ENCODE measurements at places on chromosomes 1 and 21. TPM values are rescaled to one million over a fixed set of nuclear protein-coding genes. Genes with fewer than 3 reads are reported as not detected.

Gene KRTAP6-1
- not detected for total RNA-seq

Gene PKP1
- not detected for total RNA-seq

Gene HEATR1
- total RNA-seq: 35.3 TPM

Gene STYXL2
- not detected for total RNA-seq

Gene CASZ1
- total RNA-seq: 55.9 TPM

Gene DIO1
- not detected for total RNA-seq

Gene KIF2C
- total RNA-seq: 1.3 TPM

Gene MCOLN3
- total RNA-seq: not detected

Gene LRP8
- total RNA-seq: 24.9 TPM

DNA sequence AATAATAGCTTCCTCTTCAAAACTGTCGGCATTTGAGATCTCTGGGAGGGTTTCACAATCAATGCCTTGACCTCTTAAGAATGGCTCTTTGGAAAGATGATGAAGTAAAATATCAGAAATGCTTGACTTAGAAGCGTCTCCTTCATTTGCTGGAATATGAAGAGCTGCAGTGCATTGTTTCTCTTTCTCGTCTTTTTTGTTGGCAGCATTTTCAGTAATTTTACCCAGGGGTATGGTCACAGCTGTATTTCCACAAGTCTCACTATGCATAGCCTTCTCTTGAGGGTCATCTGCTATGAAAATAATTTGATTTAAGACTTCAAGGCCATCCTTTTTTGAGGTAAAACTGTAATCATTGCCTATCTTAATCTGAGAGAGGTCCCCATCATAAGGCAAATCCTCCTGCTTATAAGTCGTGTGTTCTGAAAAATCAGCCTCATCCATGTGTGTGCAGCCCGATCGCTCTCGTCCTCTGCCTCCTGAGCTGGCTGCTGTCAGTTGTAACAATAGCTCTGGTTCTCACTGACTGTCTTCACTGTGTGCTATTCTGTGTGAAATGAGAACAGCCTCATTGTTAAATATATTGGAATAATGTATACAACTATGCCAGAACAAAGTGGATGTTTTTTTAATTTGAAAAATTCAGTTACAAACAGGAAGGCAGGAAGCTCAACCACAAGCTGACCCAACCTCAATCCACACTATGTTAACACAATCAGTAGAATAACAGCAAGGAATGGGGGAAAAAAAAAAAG lies 4.5 kb downstream of the AKNAD1 start:
- no peak for DNase-seq

DNA sequence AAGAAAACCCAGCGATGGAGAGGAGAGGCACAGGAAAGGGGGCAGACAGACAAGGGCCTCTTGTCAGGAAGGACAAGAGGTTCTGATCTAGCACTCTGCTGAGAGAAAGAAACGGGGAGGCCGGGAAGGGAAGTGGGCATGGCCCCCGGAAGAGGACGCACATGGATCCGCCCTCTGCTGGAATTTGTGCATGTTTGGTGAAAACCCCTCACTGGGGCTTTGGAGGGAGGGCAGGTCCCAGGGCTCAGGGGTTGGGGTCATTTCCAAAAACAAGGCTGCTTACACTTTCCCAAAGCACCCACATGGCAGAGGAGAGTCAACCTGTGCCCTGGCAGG lies 32.4 kb upstream of the ECE1 start:
- no peak for DNase-seq

- DNase-seq: no peak
Measured at GRCh38 chr21:25191141-25191540, 416.1 kb downstream of the MRPL39 start.

GRCh38 chr1:244329591-244330317 lies 122.0 kb downstream of the ADSS2 start:
- no peak for DNase-seq

- DNase-seq: no peak
Measured at GRCh38 chr1:10767282-10767681, 29.2 kb downstream of the CASZ1 start.

DNA sequence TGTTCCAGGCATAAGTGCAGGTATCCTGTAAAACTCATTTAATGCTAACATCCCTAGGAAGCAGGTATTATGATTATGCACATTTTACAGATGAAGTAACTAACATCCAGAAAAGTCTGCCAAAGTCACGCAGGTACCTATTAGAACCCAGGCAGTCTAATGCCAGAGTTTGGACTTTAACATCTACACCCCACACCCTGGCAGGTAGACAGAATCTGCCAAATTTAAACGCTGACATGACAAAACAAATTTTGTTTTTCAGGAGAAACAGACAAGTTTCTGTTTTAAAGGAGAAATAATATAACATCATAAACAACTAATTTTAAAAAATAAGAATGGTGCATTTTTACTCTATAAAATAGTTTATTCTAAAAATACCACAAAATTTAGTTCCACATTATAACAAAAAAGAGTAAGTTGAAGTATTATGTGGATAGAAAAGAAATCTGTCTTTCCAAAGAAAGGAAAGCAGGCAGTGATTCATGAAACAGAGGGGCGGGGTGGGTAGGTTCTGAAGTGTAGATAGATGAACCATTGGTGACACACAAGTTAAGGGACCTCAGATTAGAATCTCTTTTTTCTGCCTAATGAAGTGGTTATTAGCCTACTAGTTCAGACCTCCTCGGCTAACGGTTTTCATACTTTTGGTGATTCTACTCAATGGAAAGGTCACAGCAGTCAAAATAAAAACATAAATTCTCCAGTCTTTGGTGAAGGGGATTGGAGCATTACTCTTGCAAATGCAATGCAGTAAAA lies 1.7 kb downstream of the ASPM start:
- no peak for DNase-seq

DNA sequence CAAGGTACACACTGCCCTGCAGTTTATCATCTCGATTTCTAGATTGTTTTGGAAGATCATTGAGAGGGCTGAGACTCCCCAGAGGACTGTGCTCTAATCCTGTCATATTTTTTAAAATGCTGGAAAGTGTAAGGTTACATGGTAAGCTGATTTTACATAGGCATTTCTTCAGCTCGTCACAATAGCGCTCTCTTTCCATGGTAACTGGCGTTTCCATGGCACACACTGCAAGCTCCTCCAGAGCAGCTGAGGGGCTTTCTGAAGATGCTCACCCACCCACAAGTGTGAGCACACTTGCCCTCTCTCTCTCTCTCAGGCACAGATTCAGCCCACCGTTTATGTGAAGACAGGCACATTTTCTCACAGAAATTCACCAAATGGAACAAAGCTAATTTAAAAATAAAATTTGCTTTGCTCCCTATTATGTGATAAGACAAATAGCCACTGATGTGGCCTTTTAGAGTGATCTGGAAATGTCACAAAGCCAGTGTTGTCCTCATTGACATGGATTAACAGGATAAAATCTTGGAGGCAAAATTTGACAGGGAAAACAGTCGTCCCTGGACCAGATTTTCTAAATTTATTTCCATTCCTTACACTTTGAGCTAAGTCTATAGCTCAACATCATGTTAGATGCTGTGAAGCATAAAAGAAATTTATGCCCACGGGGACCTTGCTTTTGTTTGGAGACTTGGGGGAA lies 421.5 kb downstream of the RWDD3 start:
- DNase-seq: no peak

DNA sequence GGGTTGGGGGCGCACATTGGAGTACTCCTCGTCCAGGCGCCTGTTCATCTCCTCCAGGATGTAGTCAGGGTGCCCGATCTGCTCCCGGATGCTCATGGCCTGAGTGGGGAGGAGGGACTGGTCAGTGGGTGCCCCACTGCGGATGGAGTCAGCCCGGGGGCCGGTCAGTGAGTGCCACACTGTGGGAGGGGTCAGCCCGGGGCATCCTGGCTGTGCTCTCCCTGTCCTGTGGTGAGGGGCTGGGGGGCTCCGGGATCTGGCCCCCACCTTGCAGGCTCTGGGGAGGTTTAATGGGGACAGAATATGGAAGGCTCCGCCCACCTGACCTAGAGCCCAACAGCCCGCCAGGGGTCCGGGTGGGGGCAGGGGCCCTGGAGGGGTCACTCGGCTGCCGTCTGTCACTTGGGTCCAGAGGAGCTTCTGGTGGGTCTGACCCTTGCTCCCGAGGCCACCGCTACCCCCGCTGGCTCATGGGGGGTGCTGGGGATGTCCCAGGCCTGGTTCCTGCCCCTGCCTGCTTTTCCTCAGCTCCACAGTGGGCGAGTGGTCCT lies 8.8 kb downstream of the PRXL2B start:
- DNase-seq: no peak

DNA sequence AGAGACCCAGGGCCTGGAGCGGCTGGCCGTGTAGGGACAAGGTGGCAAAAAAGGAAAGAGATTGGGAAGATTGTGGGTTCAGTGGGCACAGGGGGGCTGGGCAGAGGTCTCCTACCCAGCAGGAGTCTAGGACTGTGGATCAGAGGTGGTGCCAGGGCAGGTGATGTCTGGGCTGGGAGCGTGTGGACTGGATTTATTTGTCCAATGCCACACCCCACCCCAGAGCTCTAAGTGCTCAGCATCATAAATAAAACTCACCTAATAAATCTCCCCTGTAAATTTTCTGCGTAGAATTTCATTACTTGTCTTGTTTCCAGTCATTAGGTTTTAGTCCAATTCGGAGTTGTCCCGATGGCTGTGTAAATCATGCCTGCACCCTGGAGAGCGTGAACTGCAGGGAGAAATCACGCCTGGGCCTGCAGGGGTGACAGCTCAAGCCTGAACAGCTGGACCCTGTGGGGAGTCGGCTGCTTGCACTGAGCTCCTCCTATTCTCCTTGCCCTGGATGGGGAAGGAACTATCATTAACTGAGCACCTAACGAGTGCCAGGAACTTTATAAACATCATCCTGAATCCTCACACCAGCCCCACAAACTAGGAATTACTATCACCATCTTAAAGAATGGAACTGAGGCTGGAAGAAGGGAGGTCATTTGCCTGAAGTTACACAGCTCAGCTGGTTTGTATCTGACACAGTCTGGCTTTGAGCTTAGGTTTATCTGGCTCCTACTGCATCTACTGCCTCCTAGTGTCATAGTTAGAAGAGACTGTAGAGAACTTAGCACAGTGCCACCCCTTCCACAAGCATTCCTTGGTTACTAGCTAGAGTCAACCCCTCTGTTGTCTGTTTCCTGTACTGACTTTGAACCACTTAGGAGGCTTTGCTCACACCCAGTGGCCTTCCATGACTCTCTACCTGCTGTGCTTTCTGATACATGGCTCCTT lies 25.0 kb upstream of the POU3F1 start:
- DNase-seq: peak; percentile 31

DNA sequence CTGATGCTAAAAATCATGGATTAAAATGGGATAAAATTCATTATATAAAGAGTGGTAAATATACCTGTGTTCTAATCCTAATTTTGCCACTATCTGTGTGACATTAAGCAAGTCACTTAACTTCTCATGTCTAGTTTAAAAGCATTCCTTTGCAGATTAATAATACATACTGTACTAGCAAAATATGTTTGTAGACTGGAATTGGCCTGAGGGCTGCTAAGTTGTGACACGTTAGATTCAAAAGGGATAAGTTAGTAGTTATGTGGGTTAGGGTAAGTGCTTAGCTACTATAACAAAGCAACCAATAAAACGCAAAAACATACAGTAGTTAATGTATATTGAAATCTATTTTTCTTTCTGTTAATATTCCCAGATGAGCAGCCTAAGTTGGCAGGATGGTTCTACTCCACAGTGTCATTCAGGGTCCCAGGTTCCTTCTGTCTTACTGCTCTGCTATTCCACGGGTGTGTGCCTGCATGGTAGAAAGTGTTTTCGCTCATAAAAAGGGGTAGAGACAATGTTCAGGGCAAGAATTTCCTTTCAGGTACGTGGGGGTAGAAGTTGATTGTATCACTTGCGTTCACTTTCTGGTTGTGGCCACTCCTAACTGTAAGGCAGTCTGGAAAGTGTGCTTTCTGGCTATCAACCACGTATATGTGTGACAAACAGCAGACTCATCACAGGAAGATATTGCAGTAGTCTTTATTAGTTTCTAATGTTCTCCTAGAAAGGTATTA lies 239.8 kb downstream of the NFIA start:
- DNase-seq: no peak

GRCh38 chr1:240074908-240075307 lies 16.8 kb upstream of the FMN2 start:
- no peak for DNase-seq

DNA sequence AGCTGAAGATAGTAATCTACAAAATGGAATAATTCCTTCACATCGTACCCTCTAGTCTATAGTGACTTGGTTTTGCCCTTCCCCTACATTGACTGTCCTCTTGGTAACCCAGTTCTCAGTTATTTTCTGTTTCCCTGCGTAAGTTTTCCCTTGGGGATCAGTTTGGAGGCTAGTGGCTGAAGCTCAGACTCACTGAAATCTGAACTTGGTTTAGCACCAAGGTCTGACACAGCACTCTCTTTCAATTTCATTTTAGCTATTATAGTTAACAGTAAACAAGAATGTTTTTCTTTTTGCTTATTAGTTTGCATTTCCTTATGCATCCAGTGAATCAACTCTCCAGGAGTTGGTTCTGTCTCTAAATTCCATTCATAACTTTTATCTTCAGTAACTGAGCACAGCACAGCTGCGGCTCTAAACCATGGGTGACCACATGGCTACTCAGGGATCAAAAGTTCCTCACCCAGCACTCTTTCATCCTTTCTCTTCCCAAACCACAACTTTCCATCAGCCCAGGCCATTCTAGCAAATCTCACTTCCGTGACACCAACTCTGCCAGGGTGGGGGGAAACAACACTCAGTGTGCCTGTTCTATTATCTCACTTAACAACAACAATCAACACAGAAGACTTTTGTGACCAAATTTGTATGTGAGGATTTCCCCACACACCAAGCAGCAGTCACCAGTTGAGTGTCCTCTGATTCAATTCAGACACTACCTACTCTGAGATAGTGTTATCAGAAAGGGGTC lies 17.6 kb upstream of the IFI6 start:
- no peak for DNase-seq

DNA sequence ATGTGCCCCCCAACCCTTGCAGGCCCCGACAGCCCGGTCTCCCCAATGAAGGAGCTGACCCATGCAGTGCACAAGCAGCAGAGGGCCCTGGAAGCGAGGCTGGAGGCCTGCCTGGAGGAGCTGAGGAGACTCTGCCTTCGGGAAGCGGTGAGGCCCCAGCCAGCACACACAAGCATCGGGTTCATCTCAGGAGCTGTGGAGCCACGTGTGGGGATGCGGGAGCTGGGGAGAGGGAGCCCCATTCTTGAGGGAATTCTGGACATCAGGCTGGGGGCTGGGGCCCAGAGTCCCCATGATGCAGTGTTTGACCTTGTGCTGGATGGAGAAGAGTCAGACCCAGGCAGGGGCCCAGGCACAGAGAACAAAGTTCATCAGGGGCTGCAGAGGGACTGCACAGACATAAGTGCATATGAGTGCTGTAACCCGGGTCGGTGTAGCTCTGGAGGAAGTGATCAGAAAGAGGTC lies 4.8 kb downstream of the INAVA start:
- DNase-seq: no peak

Measured in natural killer cell (primary cell).